Thoracic aorta (tissue), 2 donors: ENCODE measurements at places on chromosomes 11 and 22.

GRCh38 chr11:124276081-124276480, 19.9 kb downstream of the OR8G5 start:
- H3K4me1 ChIP-seq, result no peaks in the 10 kb centered on the region
- no peak overlapping the region for H3K4me3 ChIP-seq
- no peak overlapping the region for H3K27ac ChIP-seq
- no peaks in the 10 kb centered on the region for H3K36me3 ChIP-seq
- no peak for DNase-seq
- H3K27me3 ChIP-seq, result no peaks in the 10 kb centered on the region

DNA sequence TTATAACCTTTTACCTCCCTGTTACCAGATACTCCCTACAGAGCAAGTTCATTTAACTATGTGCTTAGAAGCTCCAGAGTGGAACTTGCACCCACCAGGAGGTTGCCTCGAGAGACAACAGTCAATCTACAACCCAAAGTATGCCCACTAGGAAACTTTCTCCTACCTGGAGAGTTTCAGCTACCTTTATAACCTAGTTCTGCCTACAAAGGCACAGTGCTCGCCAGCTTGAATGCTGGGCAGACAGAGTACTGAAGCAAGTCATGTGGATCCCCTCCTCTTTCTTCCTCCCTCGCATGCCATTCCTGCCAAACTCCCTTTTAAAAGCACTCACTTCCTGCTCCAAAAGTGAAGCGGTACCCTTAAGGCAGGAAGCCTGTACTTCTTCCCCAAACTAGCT, 258.9 kb downstream of the SWAP70 start:
- no peak for DNase-seq
- H3K27ac ChIP-seq, result no peak overlapping the region
- H3K27me3 ChIP-seq, result no peaks in the 10 kb centered on the region
- H3K4me1 ChIP-seq, result no peaks in the 10 kb centered on the region

- H3K36me3 ChIP-seq, result no peaks in the 10 kb centered on the region
- H3K4me1 ChIP-seq, result no peaks in the 10 kb centered on the region
- H3K27ac ChIP-seq, result no peak overlapping the region
- H3K4me3 ChIP-seq, result no peak overlapping the region
These were observed 14.1 kb downstream of the TMPRSS13 start for GRCh38 chr11:117914991-117915618.

- no peak for DNase-seq
- H3K4me3 ChIP-seq, result no peak overlapping the region
- no peak overlapping the region for H3K27ac ChIP-seq
- H3K27me3 ChIP-seq, result no peaks in the 10 kb centered on the region
These were observed 33.5 kb downstream of the ETS1 start for GRCh38 chr11:128553662-128554362.

GRCh38 chr22:40176921-40177737, 596 bp upstream of the TNRC6B start:
- H3K4me1 ChIP-seq, result peaks cover 46% of the 10 kb centered on the region
- no peaks in the 10 kb centered on the region for H3K36me3 ChIP-seq
- H3K4me3 ChIP-seq, result peak overlapping the region; percentile 79
- no peak for DNase-seq

DNA sequence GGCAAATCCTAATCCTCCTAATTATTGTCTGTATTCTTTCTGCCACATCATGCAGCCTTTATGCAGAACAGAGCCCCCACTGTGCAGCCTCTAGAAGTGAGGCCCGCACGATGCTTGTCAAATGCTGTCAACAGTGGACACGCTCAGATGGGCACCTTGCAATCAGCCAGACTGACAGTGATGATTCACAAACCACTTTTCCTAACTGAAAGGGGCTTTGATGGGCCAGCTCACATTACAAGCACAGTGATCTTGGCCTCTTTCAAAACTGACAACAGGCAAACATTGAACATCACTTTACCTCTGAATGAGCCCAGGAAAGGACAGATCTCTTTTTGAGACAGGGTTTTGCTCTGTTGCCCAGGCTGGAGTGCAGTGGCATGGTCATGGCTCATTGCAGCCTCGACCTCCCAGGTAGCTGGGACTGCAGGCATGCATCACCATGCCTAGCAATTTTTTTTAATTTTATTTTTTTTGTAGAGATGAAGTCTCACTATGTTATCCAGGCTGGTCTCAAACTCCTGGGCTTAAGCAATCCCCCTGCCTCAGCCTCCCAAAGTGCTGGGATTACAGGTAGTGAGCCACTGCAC, 18.0 kb upstream of the E2F8 start:
- no peak overlapping the region for H3K4me3 ChIP-seq
- H3K4me1 ChIP-seq, result no peaks in the 10 kb centered on the region
- no peak for DNase-seq
- H3K27ac ChIP-seq, result no peak overlapping the region
- no peaks in the 10 kb centered on the region for H3K27me3 ChIP-seq

GRCh38 chr11:96145163-96145585, 197.8 kb downstream of the MAML2 start:
- H3K27ac ChIP-seq, result no peak overlapping the region
- H3K4me1 ChIP-seq, result peaks cover 21% of the 10 kb centered on the region
- no peaks in the 10 kb centered on the region for H3K27me3 ChIP-seq

DNA sequence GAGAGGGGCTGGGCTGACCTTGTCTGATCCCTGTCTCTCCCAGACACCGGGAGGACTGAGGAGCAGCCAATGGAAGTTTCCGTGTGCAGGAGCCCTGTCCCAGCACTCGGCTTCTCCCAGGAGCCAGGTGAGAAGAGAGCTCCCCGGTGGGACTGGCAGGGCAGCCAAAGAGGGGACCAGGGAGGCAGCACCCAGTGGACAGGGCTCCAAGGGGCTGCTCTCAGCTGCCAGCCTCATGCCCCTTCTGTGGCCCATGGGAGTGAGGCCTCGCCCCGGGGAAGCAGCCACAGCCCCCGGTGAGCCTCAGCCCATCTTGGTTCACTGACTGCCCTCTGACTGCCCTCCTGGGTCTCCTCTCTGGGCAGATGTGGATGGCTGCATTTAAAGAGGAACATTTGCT, 6.8 kb downstream of the SCO2 start:
- no peaks in the 10 kb centered on the region for H3K4me1 ChIP-seq
- H3K4me3 ChIP-seq, result no peak overlapping the region
- peaks cover 58% of the 10 kb centered on the region for H3K36me3 ChIP-seq
- H3K27ac ChIP-seq, result no peak overlapping the region
- H3K27me3 ChIP-seq, result no peaks in the 10 kb centered on the region
- no peak for DNase-seq

DNA sequence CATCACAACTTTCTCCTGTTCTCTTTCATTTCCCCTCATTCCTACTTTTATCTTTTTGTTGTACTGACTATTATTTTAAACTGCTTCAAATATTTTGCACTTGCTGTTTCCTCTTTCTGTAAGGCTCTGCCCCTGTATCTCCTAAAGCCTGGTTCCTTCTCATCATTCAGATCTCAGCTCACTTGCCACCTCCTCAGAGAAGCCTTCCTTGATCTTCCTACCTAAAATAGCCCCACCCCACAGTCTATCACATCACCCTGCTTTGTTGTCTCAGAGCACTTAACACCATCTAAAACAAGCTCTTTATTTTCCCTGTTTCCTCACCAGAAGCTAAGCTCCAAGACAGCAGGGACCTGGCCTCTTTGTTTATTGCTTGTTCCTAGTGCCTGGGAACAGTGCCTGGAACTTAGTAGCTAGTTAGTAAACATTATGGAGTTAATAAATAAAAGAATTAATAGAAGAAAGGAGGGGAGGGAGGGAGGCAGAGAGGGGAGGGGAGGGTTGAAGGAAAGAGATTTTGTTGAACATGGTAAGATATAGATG, 2.5 kb upstream of the STK33 start:
- DNase-seq, result no peak
- no peak overlapping the region for H3K27ac ChIP-seq
- H3K4me3 ChIP-seq, result no peak overlapping the region
- peaks cover 6% of the 10 kb centered on the region for H3K27me3 ChIP-seq
- peaks cover 9% of the 10 kb centered on the region for H3K4me1 ChIP-seq
- no peaks in the 10 kb centered on the region for H3K36me3 ChIP-seq

DNA sequence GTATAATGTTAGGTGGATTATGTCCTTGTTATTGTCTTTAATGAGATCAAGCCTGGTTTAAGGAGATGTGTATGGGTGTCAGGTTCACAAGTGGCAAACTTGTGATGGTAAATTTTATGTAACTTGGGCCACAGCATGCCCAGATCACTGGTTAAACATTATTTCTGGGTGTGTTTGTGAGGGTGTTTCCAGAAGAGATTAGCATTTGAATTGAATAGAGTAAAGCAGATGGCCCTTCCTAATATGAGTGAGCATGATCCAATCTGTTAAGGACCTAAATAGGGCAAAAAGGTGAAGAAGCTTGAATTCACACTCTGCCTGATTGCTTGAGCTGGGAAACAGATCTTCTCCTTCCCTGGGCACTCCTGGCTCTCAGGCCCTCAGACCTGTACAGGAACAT, 20.7 kb downstream of the OR5B21 start:
- no peak for DNase-seq
- no peaks in the 10 kb centered on the region for H3K27me3 ChIP-seq
- H3K4me1 ChIP-seq, result peaks cover 1% of the 10 kb centered on the region
- no peak overlapping the region for H3K27ac ChIP-seq
- H3K36me3 ChIP-seq, result no peaks in the 10 kb centered on the region

DNA sequence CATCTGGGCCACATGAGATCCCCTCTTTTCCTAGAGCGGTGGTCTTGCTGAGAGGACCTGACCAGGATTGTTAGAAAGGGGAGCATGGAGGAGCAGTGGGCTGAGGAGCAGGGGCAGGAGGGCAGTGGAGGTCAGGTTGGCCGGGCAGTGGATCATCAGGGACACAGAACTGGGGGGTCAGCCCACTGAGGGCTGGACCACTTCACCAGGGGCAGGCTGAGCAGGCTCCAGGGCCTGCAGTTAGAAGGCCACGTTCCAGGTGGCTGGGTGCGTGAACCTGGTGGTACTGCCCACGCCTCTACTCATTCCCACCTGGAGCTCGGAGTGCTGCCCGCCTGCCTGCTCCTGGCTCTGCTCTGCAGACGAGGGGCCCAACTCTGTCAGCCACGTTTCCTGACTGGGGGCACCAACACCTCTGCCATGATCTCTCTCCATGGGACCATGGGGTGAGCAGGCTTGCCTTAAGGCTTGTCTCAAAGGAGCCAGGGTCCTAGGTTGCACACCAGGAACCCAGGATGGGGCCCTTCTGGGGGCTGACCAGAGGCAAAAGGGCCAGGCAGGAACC, 9.7 kb downstream of the MRGPRF start:
- DNase-seq, result no peak
- peaks cover 55% of the 10 kb centered on the region for H3K36me3 ChIP-seq
- H3K27ac ChIP-seq, result peak overlapping the region; percentile 93
- H3K27me3 ChIP-seq, result no peaks in the 10 kb centered on the region

- no peak overlapping the region for H3K27ac ChIP-seq
- no peak for DNase-seq
- H3K36me3 ChIP-seq, result no peaks in the 10 kb centered on the region
- H3K4me3 ChIP-seq, result no peak overlapping the region
- no peaks in the 10 kb centered on the region for H3K27me3 ChIP-seq
These were observed 65.3 kb downstream of the AMBRA1 start for GRCh38 chr11:46528445-46529094.

DNA sequence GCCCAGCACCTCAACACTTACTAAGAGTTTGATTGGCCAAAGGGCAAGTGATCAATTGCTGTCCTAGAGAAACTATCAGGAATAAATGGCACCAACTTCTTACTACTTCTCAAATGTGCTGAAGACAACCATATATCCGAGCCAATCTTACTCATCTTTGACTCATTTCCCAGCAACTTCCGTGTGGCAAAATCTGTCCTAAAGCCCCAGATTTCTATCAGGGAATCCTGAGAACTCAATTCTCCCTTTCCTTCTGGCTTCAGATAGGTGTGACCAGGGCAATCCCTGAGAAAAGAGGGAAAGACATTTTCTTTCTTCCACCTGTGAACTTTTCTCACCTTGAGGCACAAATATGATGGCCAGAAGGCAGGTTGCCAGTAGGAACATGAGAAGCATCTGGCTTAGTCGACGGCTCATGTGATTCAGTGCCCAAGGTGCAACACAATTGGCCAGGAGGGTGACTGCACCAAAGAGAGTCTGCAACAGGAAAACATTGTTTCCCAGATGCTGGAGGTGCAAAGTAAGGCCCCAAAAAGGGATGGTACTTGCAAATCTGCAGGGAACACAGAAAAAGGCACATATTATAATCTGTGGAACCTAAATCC, 21.8 kb upstream of the SLC22A24 start:
- no peak overlapping the region for H3K4me3 ChIP-seq
- no peaks in the 10 kb centered on the region for H3K4me1 ChIP-seq
- H3K36me3 ChIP-seq, result no peaks in the 10 kb centered on the region
- no peak for DNase-seq
- H3K27ac ChIP-seq, result no peak overlapping the region

GRCh38 chr11:60880643-60881282, 13.4 kb downstream of the ZP1 start:
- no peak overlapping the region for H3K27ac ChIP-seq
- H3K4me1 ChIP-seq, result peaks cover 12% of the 10 kb centered on the region
- DNase-seq, result no peak
- peaks cover 7% of the 10 kb centered on the region for H3K36me3 ChIP-seq
- no peak overlapping the region for H3K4me3 ChIP-seq
- H3K27me3 ChIP-seq, result no peaks in the 10 kb centered on the region

- no peaks in the 10 kb centered on the region for H3K36me3 ChIP-seq
- DNase-seq, result no peak
- no peaks in the 10 kb centered on the region for H3K27me3 ChIP-seq
- no peak overlapping the region for H3K27ac ChIP-seq
- peaks cover 11% of the 10 kb centered on the region for H3K4me1 ChIP-seq
These were observed 16.4 kb upstream of the MFNG start for GRCh38 chr22:37502342-37503182.

DNA sequence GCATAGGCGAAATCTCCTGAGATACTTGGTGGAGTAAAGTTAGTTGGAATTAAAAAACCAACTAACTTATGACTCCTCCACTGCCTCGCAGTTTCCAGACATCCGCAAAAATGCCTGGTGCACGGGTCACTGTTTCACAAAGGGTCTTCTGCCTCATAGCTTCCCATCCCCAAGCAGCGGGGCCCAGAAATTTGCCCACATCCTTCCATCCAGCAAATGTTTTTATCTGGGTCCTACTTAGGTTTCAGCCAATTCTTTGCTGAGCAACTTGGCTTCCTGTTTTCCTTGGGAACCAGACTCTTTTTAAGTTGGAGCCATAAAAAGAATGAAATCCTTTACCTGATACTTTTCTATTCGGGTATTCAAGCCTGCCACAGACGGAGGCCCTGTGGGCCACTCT, 36.2 kb downstream of the FZD4 start:
- DNase-seq, result no peak
- H3K36me3 ChIP-seq, result no peaks in the 10 kb centered on the region
- H3K27ac ChIP-seq, result peak overlapping the region; percentile 88

GRCh38 chr22:50218996-50219727, 18.4 kb downstream of the SELENOO start:
- H3K27ac ChIP-seq, result no peak overlapping the region
- H3K36me3 ChIP-seq, result peaks cover 63% of the 10 kb centered on the region
- H3K4me1 ChIP-seq, result no peaks in the 10 kb centered on the region
- no peak for DNase-seq

GRCh38 chr11:108601150-108601549, 7.6 kb upstream of the EXPH5 start:
- DNase-seq, result no peak
- H3K27ac ChIP-seq, result no peak overlapping the region
- H3K27me3 ChIP-seq, result no peaks in the 10 kb centered on the region
- no peaks in the 10 kb centered on the region for H3K36me3 ChIP-seq

GRCh38 chr11:82978422-82979099, 77.0 kb downstream of the DDIAS start:
- H3K4me3 ChIP-seq, result no peak overlapping the region
- H3K36me3 ChIP-seq, result no peaks in the 10 kb centered on the region
- no peak for DNase-seq
- H3K27me3 ChIP-seq, result no peaks in the 10 kb centered on the region
- peaks cover 14% of the 10 kb centered on the region for H3K4me1 ChIP-seq
